ENCODE measurements at places on chromosomes 7 and 10.

GRCh38 chr10:73159038-73159648 lies 8.7 kb downstream of the ECD start:
- peak; percentile 65 for DNase-seq

- no peak for DNase-seq
These were observed 181.3 kb downstream of the RNLS start for GRCh38 chr10:88401671-88402347.

DNA sequence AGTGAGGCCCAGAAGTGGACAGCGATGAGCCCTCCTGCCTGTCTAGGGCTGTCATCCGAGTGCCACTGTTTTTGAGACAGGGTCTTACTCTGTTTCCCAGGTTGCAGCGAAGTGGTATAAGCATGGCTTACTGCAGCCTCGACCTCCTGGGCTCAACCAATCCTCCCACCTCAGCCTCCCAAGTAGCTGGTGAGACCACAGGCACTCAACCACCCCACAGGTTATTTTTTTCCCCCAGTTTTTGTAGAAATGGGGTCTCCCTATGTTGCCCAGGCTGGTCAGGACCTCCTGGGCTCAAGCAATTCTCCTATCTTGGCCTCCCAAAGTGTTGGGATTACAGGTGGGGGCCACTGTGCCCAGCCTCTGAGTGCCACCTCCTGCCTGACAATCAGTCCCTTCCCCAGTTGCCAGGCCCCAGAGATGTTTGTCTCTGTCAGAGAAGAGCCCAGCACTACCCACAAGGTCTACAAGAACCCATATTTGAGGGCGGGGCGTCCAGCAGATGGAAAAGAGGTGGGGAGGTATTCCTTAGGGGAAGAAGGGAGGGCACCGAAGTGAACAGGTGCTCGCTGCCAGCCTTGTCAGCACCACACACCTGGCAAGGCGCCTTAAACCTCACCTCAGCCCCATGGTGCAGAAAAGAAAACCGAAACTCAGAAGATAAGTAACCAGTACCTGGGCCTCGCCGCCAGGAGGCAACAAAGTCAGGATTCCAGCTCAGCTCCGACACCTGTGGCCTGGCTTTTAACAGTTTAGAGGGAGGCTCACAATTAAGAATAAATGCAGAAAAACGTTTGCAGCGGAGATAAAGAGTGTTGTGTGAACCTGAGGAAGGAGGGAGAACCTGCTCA lies 77.4 kb upstream of the ANLN start:
- DNase-seq = peak; percentile 39

DNA sequence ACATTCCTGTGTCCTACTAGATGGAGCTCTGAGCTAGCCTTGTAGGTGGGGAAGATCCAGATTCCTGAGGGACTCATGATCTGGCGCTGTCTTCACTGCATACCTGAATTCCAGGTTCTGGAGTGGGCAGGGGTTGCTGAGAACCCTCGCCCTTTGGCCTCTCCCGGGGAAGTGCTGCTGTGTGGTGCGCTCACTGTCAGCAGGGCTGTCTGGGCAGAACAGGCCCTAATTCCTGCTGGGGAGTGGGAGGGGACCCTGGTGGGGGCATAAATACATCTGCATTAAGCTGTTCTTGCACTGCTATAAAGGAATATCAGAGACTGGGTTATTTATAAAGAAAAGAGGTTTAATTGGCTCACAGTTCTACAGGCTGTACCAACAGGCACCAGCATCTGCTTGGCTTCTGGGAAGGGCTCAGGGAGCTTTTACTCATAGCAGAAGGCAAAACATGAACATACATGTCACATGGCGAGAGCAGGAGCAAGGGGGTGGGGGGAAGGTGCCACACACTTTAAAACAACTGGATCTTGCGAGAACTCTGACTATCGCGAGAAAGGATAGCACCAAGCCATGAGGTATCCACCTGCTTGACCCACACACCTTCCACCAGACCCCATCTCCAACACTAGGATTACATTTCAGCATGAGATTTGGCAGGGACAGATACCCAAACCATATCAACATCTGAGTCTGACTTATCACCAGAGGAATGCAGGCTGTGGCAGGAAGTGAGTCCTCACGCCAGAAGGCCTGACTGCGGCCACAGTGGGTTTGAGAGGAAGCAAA lies 115.0 kb downstream of the ADCY1 start:
- no peak for DNase-seq
